ENCODE measurements at places on chromosomes 11 and 22.
A peak's percentile ranks its signal among the peaks of the same experiment; 100 is the strongest.

DNA sequence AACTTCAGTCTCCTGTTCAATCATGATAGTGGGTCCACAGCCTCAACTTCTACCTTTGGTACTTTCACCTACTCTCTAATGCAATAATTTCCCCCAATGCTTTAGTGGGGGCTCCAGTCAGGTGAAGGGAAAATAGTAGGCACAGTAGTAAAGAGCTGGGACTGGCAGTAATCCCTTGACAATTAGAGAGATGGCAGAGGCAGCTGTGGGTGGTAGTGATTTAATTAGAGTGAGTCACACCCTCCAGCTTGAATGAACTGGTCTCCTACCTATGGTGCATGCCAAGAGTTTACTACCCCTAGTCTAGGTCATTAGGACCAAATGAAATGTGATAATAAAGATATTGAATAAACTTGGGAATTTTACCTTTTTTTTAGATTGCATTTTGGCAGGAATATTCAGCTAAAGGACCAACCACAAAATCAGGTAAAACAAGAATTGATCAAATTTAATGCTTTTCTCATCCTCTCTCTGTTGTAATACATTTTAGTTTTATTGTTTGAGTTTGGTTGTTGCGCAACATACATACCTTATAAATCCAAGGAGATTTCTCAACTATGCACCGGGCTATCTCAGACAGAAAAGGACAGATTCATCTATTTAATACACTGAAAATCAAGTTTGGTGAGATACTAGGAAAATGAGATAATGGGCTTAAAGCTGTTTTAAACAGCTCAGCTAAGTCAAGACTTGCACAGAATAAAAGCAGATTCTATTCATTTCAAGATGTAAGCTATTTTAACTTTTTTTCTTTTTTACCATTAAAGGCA is 9.0 kb downstream of the PRRG4 start:
- no peak for DNase-seq

DNA sequence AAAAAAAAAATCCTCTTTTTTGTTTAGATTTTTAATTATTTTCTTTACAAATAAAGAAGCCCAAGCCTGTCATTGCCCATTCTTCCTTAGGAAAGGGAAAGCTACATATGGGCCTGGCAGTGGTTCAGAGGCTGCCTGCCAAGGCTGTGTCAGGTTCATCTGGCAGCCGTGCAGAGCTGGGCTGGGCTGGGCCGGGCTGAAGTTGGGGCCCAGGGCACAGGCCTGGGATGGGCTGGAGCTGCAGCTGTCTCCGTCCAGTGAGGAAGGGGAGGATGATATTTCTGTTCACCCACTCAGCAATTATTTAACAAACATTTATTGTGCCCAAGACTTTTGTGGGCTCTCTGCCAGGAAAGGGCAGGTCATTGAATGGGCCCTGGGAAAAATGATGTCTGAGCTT is 4.6 kb downstream of the PRR5L start:
- DNase-seq = peak; percentile 79

DNA sequence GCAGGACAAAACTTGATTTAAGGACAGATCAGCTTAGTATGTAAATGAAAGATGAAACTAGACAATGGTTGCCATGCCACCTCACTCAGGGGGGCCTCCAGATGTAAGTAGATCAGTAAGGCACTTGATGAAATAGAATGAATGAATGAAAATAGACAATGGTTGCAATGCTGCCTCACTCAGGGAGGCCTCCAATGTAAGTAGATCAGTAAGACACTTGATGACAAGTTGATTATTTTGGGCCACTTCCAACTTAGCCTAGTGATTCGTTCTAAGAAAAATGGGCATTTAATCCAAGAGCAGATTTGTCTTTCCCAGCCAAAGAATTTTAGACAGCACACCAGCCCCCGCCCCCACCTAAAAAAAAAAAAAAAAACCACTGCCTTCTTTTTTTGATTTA is 19.2 kb upstream of the SLC5A12 start:
- DNase-seq = no peak

GRCh38 chr22:36617694-36618522 is 85.6 kb downstream of the CACNG2 start:
- no peak for DNase-seq

GRCh38 chr11:69654660-69655478 is 13.9 kb downstream of the CCND1 start:
- no peak for DNase-seq

DNA sequence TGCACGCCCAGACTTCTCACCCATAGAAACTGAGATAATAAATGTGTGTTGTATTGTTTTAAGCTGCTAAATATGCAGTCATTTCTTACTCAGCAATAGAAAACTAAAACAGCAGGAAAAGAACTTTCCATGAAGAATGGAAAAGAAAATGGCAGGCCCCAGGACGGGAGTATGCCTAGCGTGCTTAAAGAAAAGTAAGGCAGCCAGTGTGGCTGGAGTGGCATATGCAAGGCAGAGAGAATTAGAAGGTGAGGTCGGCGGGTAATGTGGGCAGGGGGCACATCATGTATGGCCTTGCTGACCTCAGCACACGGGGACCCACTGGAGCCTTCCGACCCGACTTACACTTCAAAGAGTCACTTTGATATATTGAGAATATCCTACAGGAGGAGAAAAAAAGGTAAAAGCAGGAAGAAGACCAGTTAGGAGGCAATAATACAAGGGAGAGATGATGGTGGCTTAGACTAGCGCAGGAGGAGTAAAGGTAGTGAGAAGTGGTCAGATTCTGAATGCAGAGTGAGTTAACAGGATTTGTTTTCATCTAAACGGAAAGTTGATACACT is 20.5 kb downstream of the TBRG1 start:
- no peak for DNase-seq

GRCh38 chr11:62560566-62561103 is 13.1 kb downstream of the EEF1G start:
- no peak for DNase-seq

DNA sequence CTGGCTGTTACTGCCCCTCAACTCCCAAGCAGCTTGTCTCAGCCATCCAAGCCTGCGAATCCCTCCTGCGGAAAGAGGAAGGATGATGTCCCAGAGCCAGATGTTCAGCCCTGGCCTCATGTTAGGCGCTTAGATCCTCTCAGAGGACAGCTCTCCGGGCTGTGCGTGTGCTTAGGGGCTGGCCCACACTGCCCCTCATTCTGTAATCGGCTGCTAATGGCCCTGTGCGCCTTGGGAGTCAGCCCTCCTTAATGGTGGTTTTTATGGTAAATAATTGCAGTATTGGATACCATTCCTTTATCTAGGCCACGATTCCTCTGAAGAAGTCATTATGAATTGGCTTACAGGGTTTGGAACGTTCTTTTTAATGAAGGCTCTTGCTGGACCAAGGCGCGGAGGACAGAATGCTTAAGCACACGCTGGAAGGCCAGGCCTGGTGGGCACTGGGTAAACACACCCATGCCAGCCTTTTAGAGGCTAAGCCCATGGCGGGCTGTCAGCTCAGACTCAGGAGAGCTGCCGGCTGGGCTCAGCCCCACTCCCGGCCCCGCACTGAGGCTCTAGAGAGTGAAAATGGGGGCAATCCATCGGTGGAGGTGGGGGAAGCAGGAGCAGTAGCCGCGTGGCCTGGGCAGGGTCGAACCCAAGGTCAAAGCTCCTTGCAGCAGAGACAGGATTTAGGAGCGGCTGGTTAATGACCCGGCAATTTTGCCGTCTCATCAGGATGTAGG is 1157.5 kb downstream of the BRD1 start:
- no peak for DNase-seq

GRCh38 chr22:23070418-23071229 is at the start of gene GNAZ:
GNAZ (plus strand) TSS chr22:23070519; CDS start chr22:23095696, 25,177 bp downstream.
- peak; percentile 38 for DNase-seq

DNA sequence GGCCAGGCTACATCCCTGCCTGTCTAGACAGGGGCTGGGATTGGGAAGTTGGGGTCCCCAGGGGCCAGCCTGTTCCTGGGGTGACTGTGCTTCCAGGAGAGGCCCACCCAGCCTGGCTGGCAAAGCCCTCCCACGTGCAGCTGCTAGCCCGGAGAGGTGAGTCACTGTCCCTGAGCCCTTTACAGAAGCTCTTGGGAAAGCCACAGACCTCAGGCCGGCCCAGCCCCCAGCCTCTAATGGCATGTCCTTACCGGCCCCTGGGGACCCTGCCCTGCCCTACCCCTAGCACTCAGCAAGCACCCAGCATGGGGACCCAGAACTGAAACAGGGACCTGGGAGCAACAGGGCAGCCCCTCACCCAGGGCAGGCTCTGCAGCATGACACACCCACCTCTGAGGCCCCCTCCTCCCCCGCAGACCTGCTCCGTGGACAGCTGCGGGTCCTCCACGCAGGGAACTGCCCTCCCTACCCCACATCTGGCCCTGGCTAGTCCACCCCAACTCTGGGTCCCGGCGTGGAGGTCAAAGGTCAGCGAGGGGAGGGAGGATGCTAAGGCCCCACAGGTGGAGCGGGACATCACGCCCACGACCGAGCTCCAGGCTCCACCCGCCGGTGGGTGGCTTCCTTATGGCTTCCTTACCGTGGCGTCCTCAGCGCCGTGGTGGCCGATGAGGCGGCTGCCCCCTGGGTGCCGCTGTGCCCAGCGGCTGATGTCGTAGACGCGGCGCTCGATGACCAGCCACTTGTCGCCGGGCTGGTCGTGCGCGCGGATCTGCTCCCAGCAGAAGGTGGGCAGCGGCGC is 615 bp downstream of the FADS3 start:
- no peak for DNase-seq

GRCh38 chr11:32221476-32222032 is 130.7 kb downstream of the RCN1 start:
- no peak for DNase-seq

- DNase-seq = no peak
Observed at GRCh38 chr11:61356706-61357105, 5.0 kb downstream of the CYB561A3 start.

GRCh38 chr22:20654343-20655208 is 119.3 kb upstream of the SERPIND1 start:
- no peak for DNase-seq

- DNase-seq = no peak
Observed at GRCh38 chr11:17599460-17599925, 52.4 kb downstream of the OTOG start.

DNA sequence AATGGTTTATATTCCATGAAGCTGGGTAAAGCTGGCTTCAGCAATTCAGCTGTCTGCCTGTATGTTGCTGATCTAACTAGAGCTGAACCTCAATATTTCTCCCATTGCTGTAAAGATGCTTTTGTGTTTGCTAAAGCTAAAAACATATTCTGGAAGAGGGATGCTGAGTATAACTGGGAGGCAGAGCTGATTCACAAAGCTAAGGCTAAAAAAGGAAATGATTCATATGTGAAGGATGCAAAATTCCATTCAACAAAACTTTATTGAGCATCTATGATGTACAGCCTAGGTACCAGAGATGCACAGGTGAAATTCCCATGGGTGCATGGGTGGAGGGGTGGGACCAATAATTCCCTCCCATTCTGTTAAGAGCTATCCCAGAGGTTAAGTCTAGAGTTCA is 193.9 kb downstream of the KIF18A start:
- DNase-seq = no peak

GRCh38 chr22:30408388-30409102 is 11.7 kb downstream of the SEC14L2 start:
- DNase-seq = no peak

DNA sequence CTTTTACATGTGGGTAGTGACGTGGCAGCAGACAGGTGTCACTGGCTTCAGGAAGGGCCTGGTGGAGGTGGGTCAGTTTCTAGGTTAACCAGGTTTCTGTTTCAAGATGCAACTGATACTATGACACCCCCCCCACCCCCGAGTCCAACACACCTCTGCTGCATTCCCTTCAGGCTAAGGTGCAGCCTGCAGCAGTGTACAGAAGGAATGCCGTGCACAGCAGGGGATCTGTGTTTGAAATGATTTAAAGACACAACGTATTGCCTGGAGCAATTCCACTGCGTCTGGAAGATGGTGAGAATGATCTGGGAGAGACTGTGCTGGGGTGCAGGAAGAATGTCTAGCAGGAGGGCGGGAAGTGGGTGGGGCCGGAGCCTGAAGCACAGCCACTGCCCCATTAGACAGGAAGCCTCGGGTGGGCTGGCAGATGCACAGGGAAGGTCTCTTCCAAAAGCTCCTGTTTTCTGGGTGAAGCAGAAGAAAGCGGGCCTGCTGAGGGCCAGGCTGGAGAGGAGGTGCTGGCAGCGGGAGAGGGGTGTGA is 11.9 kb upstream of the TESMIN start:
- no peak for DNase-seq

- no peak for DNase-seq
Observed at GRCh38 chr11:94585399-94585798, 18.2 kb downstream of the PIWIL4 start.

GRCh38 chr22:45698094-45698493 is 26.5 kb downstream of the ATXN10 start:
- no peak for DNase-seq

DNA sequence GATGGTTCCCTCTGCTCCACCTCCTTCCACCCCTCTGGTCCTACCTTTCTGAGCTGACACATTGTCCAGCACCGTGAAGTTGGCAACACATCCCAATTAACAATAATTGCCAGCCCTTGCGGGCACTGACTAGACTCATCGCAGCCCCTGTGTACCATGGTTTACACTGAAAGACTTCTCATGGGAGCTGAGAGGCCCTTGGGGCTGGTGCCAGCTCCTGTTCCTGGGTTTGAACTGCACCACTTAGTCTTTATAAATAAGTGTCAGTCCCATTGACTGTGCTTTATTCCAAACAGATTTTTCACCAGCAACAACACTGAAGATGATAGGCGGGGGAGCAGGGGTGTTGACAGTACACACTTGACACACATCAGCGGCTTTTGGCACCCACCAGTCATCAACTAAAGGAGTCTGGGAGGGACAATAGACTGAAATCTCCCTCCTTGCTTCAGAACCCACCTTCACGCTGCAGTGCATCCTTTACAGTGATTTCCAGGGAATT is 447.3 kb downstream of the NTM start:
- DNase-seq = no peak

- peak; percentile 70 for DNase-seq
Observed at GRCh38 chr11:124837491-124837856, 27.8 kb upstream of the ROBO3 start.

- DNase-seq = no peak
Observed at GRCh38 chr11:126418887-126419286, 63.4 kb downstream of the ST3GAL4 start.

DNA sequence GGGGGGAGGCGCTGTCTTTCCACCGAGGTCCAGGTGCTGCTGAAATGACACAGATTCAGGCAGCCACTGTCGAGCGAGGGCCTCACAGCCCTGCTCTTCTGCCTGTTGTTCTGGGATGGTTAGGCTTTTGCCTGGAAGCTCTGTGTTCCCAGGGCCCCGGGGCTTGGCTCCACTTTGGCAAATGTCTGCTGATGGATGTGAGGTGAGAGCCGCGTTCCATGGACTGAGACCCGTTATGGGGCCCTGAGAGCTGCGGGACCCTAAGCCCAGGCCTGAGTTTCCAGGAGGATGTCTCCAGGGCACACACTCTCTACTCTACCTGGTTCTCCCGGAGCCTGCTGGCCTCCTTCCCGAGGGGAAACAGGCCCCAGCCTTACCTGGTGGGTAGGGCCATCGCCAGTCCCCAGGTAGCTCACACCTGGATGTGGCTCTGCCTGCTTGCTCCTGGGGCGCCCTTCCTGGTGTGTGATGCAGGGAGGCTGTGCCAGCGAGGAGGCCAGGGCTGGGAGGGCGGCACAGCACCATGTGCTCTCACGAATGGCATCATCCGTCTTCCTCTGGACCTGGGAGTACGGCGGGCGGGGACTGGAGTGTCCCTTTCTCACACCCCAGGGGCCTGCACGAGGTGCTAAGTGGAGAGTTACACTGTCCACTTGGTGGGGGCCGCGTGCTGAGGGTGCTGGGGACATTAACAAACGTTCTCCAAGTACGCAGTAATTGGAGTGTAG is 435.5 kb downstream of the TBC1D22A start:
- no peak for DNase-seq

All from globus pallidus (tissue), 1 donor.